ENCODE measurements at places on chromosomes 12 and 14.

DNA sequence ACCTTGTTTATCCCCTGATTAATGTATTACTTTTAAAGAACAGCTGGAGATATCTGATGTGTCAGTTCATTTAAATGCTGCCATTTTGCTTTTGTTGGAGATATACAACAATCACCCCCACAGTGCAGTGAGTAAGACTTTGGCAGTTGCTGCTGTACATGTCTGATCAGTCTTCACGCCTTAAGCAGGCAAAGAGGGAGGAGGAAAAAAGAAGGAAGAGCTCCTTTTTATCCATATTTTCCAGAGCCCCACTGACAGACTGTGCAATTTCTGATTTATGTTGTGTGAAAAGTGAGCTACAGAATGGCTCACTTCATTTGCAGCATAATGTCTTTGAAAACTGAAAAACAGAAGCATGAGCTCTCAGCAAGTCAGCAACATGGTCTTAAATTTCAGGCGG is 319.7 kb upstream of the LRIG3 start:
- DNase-seq = no peak
- no peak overlapping the region for H3K4me3 ChIP-seq
- no peaks in the 10 kb centered on the region for H3K27me3 ChIP-seq
- H3K4me1 ChIP-seq = no peaks in the 10 kb centered on the region

GRCh38 chr12:56487448-56488040 is 417 bp downstream of the GLS2 start:
- peaks cover 13% of the 10 kb centered on the region for H3K4me1 ChIP-seq
- H3K27ac ChIP-seq = peak overlapping the region; percentile 81

DNA sequence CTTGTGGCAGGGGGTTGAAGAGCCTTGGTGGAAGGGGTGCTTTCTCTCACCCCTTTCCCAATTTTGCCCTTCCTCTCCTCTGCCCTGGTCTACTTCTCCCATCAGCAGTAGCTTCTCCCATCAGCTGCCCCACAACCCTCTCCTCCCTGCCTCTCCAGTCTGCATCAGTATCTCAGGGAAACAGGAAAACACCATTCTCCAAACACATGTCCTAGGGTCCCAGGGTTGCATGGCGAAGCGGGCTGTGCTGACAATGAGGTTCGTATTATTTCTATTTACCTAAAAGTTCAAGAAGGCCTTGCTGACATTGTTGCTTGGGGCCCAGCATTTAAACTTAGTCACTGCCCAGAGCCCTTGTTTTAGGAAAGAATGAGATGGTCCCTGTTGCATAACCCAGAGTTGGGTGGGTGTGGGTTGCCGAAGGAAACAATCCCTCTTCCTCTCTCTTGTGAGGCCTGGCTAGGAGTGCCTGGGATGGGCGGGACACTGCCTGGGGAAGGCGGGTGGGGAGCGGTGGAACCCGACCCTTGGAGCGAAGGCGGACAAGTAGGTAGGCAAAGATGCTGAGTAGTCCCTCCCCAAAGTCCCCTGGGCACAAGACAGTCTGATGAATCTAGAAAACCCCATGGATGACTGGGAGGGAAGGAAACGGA is 1.3 kb upstream of the IGFBP6 start:
- H3K4me3 ChIP-seq = no peak overlapping the region
- H3K27me3 ChIP-seq = no peaks in the 10 kb centered on the region
- H3K4me1 ChIP-seq = peaks cover 14% of the 10 kb centered on the region
- DNase-seq = no peak

GRCh38 chr12:8687846-8688601 is 9.8 kb upstream of the RIMKLB start:
- no peaks in the 10 kb centered on the region for H3K27me3 ChIP-seq
- H3K27ac ChIP-seq = no peak overlapping the region
- H3K4me3 ChIP-seq = no peak overlapping the region
- no peak for DNase-seq
- H3K4me1 ChIP-seq = no peaks in the 10 kb centered on the region

- no peak overlapping the region for H3K4me3 ChIP-seq
- H3K36me3 ChIP-seq = peaks cover 63% of the 10 kb centered on the region
- no peak overlapping the region for H3K27ac ChIP-seq
- H3K27me3 ChIP-seq = no peaks in the 10 kb centered on the region
- DNase-seq = no peak
- H3K4me1 ChIP-seq = no peaks in the 10 kb centered on the region
Measured at GRCh38 chr14:67773844-67774377, 42.5 kb downstream of the ZFYVE26 start.

DNA sequence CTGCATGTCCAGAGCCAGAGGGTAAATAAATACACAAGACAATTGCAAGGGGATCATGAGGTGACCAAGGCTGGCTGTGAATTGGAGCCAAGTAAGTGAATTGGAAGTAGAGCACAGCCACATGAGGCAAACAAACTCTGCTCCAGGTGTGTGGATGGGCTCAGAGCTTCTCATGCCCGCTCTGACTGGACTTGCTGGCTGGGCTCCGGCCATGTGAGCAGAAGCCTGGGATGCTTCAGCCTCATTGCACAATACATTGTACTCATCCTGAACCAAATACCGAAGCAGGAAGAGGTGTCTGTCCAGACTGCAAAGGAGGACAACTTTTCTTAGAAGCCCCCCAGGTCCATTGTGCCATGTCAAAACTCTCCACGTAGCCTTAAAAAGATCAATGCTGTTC is 193.0 kb downstream of the TTC8 start:
- H3K36me3 ChIP-seq = no peaks in the 10 kb centered on the region
- H3K4me3 ChIP-seq = no peak overlapping the region
- no peaks in the 10 kb centered on the region for H3K27me3 ChIP-seq
- H3K4me1 ChIP-seq = no peaks in the 10 kb centered on the region
- no peak overlapping the region for H3K27ac ChIP-seq

GRCh38 chr12:39805651-39806050 is 186.0 kb upstream of the ABCD2 start:
- H3K27me3 ChIP-seq = no peaks in the 10 kb centered on the region
- H3K4me1 ChIP-seq = no peaks in the 10 kb centered on the region
- H3K36me3 ChIP-seq = no peaks in the 10 kb centered on the region
- H3K27ac ChIP-seq = peak overlapping the region; percentile 41
- H3K4me3 ChIP-seq = peak overlapping the region; percentile 9
- DNase-seq = no peak

DNA sequence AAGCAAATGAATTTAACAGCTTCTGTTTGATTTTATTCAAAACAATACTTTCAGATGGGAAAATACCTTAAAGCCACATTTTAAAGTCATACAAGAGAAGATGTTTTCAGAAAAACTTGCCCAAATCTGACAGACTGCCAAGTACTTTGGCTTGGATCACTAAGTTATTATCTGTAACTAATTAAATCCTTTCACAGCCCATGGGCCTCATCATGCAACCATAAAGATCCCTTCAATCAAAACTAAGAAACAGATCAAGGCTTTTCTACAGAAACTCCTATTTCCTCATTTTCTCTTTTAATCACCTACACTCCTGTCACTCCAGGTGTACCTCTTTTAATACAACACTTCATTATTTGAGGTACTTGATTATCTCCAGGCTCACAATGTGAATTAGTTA is 28.1 kb downstream of the BLTP3B start:
- no peaks in the 10 kb centered on the region for H3K4me1 ChIP-seq
- no peak overlapping the region for H3K27ac ChIP-seq
- no peaks in the 10 kb centered on the region for H3K27me3 ChIP-seq
- no peaks in the 10 kb centered on the region for H3K36me3 ChIP-seq

GRCh38 chr14:81208489-81208888 is 12.3 kb downstream of the GTF2A1 start:
- peak overlapping the region; percentile 19 for H3K27ac ChIP-seq
- peaks cover 18% of the 10 kb centered on the region for H3K36me3 ChIP-seq
- no peak for DNase-seq
- H3K4me1 ChIP-seq = peaks cover 2% of the 10 kb centered on the region
- no peaks in the 10 kb centered on the region for H3K27me3 ChIP-seq

GRCh38 chr14:33016613-33017012 is 77.9 kb downstream of the NPAS3 start:
- no peak overlapping the region for H3K4me3 ChIP-seq
- no peak for DNase-seq
- no peaks in the 10 kb centered on the region for H3K36me3 ChIP-seq
- H3K27me3 ChIP-seq = no peaks in the 10 kb centered on the region
- no peak overlapping the region for H3K27ac ChIP-seq

- H3K4me1 ChIP-seq = peaks cover 50% of the 10 kb centered on the region
- H3K27me3 ChIP-seq = peaks cover 2% of the 10 kb centered on the region
- no peaks in the 10 kb centered on the region for H3K36me3 ChIP-seq
- no peak overlapping the region for H3K27ac ChIP-seq
- no peak for DNase-seq
Measured at GRCh38 chr14:85533023-85533860, 3.3 kb downstream of the FLRT2 start.

- H3K27ac ChIP-seq = no peak overlapping the region
- H3K27me3 ChIP-seq = peaks cover 16% of the 10 kb centered on the region
- H3K4me1 ChIP-seq = peaks cover 13% of the 10 kb centered on the region
- H3K36me3 ChIP-seq = no peaks in the 10 kb centered on the region
- peak overlapping the region; percentile 48 for H3K4me3 ChIP-seq
Measured at GRCh38 chr14:28765169-28765830, 1.3 kb upstream of the FOXG1 start.

DNA sequence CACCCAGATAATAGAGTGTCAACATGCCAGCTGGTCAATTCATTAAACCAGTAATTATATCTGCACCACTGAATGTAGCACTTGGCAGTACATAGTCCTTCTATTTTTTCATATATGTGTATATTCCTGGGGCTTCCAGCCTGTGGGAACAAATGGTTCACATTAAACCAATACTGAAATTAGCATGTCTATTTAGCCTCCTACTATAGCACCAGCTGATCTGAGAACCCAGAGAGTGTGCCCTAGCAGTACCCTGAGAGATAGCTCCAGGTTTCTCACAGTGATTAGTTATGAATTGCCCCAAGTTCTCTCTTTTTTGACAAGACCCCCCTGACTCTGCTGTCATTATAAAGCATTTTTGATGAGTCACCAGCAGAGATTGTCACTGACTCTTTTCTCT is 1097.3 kb upstream of the FLRT2 start:
- no peaks in the 10 kb centered on the region for H3K27me3 ChIP-seq
- no peaks in the 10 kb centered on the region for H3K4me1 ChIP-seq
- H3K27ac ChIP-seq = no peak overlapping the region
- DNase-seq = no peak
- no peaks in the 10 kb centered on the region for H3K36me3 ChIP-seq

DNA sequence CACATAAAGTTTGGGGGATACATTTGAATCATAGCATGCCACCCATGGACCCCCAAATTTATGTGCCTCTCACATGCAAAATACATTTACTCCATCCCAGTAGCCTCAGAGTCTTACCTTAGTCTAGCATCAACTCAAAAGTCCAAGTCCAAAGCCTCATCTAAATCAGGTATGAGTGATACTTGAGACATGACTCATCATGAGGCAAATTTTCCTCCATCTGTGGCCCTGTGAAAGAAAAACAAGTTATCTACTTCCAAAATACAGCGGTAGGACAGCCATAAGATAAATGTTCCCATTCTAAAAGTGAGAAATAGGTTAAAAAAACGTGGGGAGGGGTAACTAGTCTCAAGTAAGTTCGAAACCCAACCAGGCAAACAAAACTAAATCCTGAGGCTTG is 444.2 kb downstream of the SNAPC1 start:
- H3K36me3 ChIP-seq = no peaks in the 10 kb centered on the region
- no peak overlapping the region for H3K4me3 ChIP-seq
- no peaks in the 10 kb centered on the region for H3K27me3 ChIP-seq
- H3K4me1 ChIP-seq = no peaks in the 10 kb centered on the region
- DNase-seq = no peak
- no peak overlapping the region for H3K27ac ChIP-seq

- H3K4me1 ChIP-seq = no peaks in the 10 kb centered on the region
- H3K27ac ChIP-seq = no peak overlapping the region
- H3K4me3 ChIP-seq = no peak overlapping the region
- no peaks in the 10 kb centered on the region for H3K27me3 ChIP-seq
- no peak for DNase-seq
Measured at GRCh38 chr12:4700621-4701026, 19.6 kb upstream of the GALNT8 start.

DNA sequence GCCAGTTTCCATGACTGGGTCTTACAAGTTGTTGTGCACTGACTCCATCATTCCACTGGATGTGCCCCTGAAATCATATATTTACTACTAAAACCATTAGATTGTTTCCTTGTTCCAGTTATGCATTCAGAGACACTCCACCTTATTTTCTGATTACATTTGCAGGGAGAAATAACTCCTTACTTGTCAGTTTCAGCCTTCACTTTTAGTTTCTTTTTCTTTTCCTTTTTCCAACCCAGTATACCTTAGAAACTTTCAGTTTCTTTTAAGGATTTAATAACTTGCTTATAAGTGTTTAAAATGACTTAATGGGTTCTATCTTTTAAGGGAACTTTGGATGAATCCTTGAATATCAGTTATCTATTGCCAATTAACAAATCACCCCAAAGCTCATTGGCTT is 39.9 kb downstream of the MRPL42 start:
- H3K36me3 ChIP-seq = peaks cover 3% of the 10 kb centered on the region
- H3K27ac ChIP-seq = no peak overlapping the region
- H3K4me1 ChIP-seq = no peaks in the 10 kb centered on the region
- no peak overlapping the region for H3K4me3 ChIP-seq
- DNase-seq = no peak

DNA sequence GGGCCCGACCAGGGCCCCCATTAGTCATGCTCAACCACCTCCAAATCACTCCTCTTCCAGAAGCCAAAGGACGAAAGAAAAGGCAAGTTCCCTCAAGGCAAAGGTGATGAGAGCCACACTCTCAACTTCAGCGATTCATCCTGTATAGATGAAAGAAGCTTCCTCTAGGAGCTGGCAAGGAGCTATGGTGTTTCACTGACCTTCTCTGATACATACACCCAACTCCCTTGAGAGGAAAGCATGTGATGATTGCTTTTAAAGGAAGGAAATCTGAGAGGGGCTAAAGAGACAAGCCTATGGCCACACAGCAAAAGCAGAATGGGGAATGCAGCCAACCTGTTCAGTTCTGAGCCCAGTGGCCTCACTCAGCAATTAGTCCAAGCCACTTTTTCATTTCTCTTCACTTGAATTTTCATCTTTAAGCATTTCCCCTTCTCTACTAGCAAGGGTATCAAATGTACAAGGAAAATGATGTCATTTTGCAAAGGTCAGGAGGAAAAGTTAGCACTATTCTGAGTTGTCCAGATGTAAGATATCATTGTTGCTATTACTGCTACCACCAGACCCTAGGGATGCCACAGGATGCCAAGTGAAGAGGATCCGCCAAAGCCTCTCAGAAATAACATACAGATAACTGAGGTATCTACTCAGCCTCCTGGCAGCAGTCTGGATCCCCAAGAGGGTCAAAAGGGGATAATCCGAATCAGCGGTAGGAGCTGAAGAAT is 82.5 kb downstream of the MAP3K9 start:
- DNase-seq = no peak
- H3K27ac ChIP-seq = no peak overlapping the region
- no peaks in the 10 kb centered on the region for H3K36me3 ChIP-seq
- H3K4me1 ChIP-seq = peaks cover 4% of the 10 kb centered on the region
- H3K27me3 ChIP-seq = no peaks in the 10 kb centered on the region

- no peaks in the 10 kb centered on the region for H3K27me3 ChIP-seq
- no peaks in the 10 kb centered on the region for H3K4me1 ChIP-seq
- no peak overlapping the region for H3K4me3 ChIP-seq
- no peak for DNase-seq
- H3K27ac ChIP-seq = no peak overlapping the region
Measured at GRCh38 chr12:127893895-127894609, 372.9 kb upstream of the TMEM132C start.

- no peaks in the 10 kb centered on the region for H3K27me3 ChIP-seq
- H3K4me1 ChIP-seq = peaks cover 50% of the 10 kb centered on the region
- H3K36me3 ChIP-seq = no peaks in the 10 kb centered on the region
- no peak for DNase-seq
- peak overlapping the region; percentile 89 for H3K4me3 ChIP-seq
Measured at GRCh38 chr14:64388533-64389285, 556 bp downstream of the MTHFD1 start.

- no peaks in the 10 kb centered on the region for H3K4me1 ChIP-seq
- DNase-seq = no peak
- H3K27me3 ChIP-seq = no peaks in the 10 kb centered on the region
- no peak overlapping the region for H3K4me3 ChIP-seq
- no peaks in the 10 kb centered on the region for H3K36me3 ChIP-seq
- no peak overlapping the region for H3K27ac ChIP-seq
Measured at GRCh38 chr12:124698211-124698997, 131.0 kb upstream of the NCOR2 start.

All from liver (tissue), 10 donors.